ENCODE measurements at places on chromosomes 11 and 22.

GRCh38 chr22:20141186-20142077 lies 9.4 kb downstream of the CCDC188 start:
- no peak for DNase-seq

DNA sequence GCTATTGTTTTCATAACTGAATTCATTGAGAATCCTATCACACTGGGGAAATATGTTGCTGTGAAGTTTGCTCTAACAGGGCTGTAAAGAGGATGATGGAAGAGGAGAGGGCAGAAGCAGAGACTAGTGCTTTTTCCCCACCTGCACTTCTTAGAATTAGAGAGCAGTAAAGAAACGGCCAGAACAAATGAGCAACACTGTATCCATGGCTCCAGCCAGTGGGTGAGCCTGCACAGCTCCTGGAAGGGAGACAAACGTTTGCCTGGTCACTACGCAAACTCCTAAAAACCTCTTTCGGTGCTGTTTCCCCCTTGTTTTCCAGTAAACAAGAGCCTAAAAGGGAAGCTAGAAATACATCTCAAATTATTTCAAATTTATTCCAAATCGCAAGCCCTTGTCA lies 22.2 kb upstream of the OR10D3 start:
- DNase-seq, result no peak

DNA sequence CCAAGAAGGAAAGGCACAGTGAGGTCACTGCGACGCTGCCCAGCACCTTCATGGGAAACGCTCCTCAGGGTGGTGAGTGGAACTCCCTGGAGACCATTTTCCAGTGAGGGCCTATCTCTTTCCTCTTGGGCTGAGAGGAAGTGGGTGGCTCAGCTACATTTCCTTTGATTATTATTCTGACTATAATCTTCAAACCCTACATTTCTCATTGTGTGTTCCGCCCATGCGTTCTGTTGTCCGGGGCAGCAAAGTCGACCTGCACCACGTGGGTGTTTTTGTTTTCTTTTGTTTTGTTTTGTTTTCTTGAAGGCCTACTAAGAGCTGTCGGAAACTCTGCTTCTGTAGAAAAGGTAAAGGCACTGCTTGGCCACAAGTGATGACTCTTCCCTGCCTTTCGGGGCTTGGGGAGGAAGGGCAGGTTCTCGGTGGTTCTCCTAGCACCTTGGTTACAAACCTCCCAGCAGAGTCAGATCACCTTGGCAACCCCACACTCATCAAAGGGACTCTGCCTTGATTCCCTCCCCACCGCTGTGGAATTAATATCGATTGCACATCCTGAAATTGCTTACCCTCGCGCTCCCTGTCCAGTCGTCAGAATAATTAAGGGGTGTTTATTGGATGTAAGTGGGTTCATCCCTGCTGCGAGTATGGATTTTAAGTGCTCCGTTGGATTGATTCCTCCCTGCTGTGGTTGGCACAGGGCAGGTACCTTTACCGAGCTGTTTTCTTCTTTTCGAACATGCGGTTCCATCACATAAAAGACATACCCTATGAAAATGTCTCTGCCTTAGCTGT lies 7.3 kb downstream of the PARVB start:
- DNase-seq, result no peak

- no peak for DNase-seq
These were observed 11.0 kb downstream of the TOB2 start for GRCh38 chr22:41435560-41435959.

DNA sequence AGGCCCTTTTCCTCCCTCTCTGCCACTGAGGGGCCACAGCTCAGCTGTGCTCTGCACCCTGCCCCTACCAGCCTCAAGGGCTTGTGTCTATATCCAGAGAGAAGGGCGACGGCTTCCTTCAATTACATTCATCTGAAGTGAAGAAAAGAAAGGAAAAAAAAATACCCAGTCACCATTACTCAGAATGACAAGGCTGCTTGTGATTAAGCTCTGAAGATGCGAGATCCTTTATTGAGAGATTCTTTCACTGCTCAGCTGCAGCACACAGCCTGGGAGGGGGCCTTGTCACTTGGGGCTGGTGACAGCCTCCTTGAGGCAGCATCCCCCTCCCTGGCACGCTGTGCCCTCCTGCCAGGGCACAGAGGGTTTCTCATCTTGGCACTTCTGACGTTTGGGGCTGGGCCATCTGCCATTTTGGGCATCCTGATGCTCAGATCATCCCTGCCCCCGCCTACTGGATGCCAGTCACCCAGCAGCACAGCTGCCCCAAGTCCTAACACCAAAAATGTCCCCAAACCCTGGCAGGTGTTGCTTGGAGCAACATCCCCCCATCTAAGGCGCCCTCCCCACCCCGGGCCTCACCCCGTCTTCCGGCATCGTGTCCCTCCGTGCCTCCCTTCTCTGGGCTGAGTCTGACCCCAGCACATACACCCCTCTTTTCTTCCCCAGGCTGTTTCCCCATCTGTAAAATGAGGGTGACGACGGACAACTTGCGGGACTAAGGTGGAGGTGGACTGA lies 1394.7 kb downstream of the BRD1 start:
- DNase-seq, result no peak

DNA sequence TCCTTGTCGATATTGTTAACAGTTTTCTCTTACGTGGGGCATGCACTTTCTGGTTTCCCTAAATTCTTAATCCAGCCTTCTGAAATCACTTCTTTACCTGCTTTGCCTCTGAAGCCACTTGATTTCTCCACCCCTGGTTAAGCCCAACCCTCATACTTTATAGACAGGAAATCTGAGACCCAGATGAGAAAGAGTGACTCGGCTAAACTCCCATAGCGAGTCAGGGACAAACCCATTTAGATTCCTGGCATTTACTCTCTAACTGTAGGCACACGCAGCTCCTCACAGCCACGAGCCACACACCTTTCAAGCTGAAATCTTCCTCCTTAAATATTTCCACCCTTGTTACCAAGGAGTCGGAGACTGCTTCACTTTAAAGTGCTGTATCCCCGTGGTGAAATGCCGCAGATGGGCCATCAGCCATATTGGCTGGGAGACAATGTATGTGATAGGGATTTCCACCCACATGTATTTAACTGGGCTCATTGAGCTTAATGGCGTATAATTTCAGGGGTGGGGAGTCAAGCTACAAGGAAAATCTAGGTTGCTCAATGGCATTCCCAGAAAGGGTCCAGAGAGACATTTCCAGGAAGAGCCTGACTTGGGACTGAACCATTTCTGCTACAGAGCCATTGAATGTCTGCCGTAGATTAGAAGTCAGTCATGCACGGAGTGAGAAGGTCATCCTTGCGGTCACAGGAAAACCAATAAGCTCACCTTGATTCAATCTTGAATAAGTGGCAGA lies 49.9 kb upstream of the GRK3 start:
- no peak for DNase-seq

Data from HT1080 (cell line).